ENCODE measurements at places on chromosomes 5 and 9.

- no peak for DNase-seq
These were observed 331.6 kb downstream of the CDH12 start for GRCh38 chr5:22521521-22521920.

GRCh38 chr9:93896496-93897033, 58.6 kb downstream of the BARX1 start:
- no peak for DNase-seq

DNA sequence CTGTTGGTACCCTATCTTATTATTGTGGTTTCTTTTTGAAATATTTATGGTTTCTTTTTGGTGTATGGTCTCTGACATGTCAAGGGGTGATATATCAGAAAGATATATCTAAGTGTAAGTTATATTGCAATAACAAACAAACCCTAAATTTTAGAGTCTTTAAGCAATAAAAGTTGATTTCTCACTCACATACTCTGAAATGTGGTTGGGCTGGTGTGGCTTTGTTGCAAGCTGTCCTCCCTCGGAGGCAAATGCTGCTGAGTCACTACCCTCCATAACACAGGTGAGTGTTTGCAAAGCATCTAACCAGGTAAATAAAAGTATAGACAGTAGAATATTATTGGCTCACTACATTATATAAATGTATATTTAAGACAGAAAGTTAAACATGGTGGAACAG, 253.2 kb downstream of the CDH18 start:
- DNase-seq, result no peak

DNA sequence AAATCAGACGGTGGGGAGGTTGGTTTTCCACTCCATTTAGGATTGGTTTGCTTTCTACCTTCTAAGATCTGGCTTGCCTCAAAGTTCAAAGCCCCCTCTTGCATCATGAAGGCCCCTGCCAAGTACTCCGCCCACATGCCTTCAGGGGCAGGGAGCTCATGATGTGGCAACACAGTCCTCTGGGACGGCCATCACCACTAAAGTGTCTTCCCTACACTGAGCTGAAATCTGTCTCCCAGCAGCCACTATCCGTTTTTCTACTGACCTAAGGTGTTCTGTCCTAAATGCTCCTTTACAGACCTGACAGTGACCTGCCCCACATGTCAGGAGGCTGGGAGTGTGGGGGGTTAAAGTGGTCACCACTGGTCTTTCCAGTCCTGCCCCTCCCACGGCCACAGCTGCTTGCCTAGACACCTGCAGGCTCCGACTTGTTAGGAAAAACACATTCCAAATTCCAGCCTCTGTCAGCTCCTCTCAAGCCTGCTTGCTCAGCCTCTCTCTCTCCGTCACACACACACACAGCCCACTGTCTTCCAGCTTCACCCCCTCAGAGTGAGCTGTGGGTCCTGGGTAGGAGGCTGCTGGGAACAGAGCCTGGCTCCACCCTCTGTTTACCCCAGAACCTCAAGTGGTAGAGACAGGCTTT, 44.9 kb downstream of the SHB start:
- DNase-seq, result peak; percentile 67

DNA sequence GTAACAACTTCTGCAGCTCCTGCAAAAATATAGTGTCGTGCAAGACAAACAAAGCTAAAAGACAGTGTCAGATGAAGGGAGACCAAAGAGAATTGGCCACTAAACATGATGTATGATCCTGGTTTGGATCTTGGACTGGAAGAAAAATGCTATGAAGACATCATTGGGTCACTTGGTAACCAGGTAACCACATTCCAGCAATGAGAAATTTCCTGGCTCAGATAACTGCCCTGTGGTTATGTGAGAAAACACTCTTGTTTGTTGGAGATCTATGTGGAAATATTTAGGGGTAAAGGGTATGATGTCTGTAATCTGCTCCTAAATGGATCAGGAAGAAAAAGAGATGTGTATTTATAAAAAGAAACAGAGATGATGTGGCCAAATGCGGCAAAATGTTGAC, 45.5 kb upstream of the ANKRD33B start:
- DNase-seq, result peak; percentile 67

- no peak for DNase-seq
These were observed 74.2 kb upstream of the TNFSF8 start for GRCh38 chr9:115004545-115004944.

DNA sequence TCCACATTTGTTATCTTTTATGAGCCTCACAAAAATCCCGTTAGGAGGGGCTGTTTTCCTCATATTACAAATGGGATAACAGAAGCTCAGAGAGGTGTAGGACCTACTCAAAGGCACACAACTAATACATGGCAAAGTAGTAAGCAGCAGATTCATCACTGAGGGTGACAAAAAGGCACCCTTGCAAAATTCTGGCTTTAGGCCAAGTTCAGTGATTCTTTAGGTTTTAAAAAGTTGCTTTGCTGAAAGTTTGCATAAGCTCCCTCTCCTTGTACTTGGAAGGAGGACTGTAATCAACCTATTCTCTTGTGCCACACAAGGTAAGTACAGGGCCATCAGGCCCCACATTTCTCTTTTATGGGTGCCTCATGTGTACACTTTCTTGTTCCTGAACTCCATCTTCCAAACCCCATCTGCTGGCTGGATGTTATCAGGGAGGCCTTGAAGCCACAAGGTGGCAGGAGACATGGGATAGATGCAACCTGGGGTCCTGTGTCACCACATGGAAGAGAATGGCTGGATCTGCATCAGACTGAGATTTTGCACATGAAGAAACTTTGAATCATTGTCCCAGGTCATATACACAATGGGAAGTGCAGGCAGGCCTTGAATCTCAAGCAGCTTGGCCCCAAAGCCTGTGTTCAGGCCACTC, 311.6 kb downstream of the MSX2 start:
- no peak for DNase-seq

- DNase-seq, result no peak
These were observed 105.7 kb upstream of the KLF9 start for GRCh38 chr9:70519912-70520724.

DNA sequence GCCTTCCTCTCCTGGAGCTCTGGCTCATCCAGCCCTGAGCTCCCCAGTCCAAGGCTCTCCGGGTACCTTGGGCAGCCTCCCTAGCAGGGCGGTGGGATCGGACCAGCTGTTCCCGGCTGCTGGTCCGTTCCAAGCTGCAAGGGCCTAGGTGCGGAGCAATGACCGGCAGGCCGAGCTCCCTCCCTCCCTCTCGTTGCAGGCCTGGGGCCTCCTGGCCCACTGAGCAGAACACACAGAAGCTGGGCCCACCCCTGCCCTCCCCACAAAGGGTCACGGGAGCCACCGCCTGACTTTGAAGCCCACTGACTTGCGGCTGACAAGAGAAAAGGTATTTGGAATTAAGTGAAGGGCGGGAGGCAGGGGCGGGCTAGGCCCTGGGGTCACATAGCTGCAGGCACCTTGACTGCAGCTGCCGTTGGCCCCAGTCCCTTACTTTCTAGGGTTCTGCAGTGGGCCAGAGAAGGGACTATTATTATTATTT, 104.7 kb upstream of the IER5L start:
- no peak for DNase-seq

GRCh38 chr5:179373101-179373934, 28.1 kb upstream of the ADAMTS2 start:
- DNase-seq, result no peak

- DNase-seq, result no peak
These were observed 48.5 kb upstream of the ZNF354A start for GRCh38 chr5:178778919-178779318.

DNA sequence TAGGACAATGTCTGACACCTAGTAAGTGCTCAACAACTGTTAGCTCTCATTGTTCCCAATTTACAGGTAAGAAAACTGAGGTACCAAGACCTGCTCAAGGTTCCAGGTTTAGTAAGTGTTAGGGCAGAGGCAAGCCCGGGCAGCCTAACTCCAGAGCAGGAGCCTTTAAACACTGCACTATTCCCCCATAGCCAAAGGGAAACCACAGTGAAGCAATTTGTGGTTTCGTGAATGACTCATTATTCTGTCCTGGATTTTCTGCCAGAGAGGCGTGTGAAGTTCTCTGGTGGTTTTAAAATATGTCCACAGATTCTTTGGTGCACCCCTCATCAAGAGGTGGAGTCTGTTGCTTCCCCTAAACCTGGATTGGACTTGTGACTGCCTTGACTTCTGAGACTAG, 1.0 kb upstream of the MCC start:
- DNase-seq, result peak; percentile 98

DNA sequence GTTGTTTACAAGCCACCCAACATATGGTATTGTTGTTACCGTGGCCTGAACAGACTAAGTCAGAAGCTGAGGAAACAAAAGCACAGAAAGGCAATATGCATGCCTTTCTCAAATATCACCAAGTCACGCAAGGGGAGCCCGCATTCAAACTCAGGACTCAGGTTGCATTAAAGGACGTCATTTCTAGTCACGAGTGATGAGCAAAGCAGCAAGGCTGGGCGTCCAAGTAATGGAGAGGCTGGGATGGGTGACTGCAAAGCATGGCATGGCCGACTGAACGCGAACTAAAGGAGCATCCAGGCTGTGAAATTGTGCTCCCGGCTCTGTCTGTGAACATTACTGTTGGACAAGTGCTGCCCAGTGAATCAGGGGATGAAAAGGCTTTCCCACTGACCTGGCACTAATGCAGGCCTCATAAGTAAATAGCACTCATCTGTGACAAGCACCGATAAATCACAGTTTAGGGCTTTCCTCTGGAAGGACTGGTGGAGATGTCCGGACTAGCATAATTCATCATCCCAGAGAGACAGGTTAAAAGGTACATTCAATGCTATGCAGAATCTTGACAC, 202.8 kb downstream of the SPOCK1 start:
- DNase-seq, result peak; percentile 66

DNA sequence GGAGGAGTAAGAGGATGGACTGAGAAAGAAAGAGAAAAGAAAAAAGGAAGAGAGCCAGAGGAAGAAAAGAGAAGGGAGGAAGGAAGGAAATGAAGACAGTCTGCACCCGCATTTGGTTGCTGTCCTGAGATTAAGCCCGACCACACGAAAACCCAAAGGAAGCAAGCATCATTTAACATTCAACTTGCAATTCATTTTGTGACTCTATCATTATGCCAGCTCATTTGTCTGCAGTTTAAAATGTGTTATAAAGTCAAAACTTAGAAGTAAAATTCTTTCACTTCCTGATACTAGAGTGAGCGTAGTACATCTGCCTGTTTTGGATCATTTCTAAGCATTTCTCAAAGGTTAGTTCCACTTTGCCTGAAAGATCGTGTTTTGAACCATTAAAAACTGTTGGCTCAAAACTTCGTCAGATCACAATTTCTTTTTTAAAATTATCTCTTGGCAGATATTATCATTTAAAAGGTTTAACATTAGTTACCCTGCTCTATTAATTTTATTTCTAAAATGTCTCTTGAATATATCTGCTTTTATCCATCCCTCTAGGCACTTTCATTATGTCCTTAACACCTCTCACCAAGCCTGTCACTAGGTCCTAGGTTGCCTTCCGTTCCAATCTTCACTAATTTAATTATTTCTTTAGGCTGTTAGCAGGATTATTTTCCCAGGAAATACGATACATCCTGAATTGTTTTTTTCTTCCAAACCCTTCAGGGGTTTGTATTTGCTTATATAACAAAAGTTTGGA, 240.9 kb downstream of the TLE4 start:
- DNase-seq, result no peak

DNA sequence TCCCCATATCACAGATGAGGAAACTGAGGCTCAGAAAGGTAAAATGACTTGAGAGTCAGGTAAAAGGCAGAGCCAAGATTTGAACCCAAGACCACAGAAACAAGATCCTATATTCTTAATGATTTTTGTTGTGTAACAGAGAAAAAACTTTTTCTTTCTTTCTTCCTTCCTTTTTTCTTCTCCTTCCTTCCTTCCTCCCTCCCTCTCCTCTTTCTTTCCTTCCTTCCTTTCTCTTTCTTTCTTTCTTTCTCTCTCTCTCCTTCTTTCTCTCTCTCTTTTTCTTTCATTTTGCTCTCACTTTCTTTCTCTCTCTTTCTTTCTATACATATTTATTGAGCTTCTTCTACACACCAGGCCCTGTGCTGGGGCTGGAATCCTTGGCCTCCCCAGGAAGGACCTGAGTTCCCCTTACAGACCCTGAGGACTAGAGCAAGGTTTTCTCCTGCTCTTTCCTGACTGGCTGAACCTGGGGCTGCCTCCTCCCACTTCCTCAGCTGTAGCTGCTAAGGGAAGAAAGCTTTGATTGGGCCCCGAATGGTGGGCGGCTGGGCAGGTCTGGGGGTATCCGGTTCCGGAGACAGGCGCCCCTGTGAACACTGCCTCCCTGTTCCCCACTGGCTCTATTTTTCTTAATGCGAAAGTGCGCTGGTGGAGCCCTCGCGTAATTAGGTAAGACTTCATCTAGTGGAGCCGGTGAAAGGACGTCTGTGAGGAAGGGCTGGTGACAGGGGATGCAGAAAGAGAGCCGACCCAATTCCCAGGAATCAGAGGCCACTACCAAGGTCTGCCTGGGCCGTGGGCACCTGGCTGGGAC, 27.4 kb upstream of the KIF12 start:
- no peak for DNase-seq

DNA sequence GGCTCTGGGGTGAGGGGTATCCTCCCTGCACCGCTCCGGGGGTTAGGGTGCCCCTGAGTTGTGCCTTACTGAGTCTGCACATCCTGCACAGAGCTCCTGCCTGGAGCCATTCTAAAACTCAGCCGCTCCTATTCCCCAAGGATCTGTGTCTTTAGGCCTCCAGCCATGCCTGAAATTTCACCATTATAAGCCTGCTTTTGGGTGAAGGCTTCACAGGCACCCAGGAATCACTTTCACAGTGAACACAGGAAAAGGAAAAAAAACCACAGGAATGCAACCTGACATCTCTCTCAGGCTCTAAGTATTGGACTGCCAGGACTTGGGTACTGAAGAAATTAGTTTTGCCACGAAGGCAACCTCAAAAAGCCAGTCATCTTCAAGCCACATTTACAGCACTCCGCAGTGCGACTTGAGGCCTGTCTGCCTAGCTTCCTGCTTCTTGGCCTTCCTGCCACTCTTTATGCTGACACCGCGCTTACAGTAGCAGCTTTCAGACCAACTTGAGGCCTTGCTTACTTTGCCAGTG, 30.9 kb downstream of the GALNT10 start:
- peak; percentile 93 for DNase-seq

GRCh38 chr5:40834391-40834848, 602 bp downstream of the RPL37 start:
- DNase-seq, result peak; percentile 35

DNA sequence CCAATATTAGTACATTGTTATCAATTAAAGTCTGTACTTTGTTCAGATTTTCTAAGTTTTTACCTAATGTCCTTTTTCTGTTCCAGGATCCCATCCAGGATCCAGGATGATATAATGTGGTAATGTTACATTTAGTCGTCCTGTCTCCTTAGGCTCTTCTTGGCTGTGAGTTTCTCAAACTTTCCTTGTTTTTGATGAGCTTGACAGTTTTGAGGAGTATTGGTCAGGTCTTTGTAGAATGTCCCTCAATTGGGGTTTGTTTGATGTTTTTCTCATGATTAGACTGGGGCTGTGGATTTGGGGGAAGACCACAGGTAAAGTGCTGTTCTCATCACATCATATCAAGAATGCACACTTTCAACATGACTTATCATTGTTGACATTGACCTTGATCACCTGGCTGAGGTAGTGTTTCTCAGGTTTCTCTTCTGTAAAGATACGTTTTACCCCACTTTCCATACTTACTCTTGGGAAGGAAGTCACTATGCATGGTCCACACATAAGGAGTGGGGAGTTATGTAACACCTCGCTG, 9.6 kb downstream of the NDFIP1 start:
- DNase-seq, result no peak
